Activated naive CD4-positive, alpha-beta T cell treated with anti-CD3 and anti-CD28 coated beads, Interleukin-2, amount 50 U/mL, for 16 hours (primary cell): ENCODE measurements at places on chromosomes 11 and 22.

DNA sequence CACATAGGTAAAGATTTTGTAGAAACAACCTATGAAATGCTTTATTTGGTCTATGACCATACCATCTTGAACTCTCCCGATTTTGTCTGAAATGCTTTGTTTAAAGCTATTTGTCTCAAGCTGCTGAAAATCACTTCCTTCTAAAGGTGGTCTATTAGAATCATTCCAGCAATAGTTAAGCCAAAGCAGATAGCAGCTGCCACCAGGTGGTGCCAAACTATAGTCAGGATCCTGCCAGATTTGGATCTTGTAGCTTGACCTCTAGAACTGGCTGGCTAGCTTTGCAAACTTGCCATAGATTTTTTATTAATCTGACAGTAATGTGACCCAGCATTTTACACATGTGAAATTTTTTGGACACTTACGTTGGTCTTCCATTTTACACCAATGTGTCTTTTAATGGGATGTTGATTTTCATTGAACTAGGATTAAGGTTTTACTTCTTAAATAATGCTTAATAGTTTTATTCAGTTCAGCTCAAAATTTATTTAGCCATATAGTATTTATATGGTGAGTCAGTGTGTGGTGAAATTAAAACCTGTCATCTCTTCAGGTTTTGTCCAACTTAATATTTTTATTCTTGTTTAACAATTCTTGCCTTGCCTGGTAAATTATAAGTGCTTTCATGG is 19.7 kb downstream of the CTR9 start:
- peak; percentile 23 for DNase-seq

DNA sequence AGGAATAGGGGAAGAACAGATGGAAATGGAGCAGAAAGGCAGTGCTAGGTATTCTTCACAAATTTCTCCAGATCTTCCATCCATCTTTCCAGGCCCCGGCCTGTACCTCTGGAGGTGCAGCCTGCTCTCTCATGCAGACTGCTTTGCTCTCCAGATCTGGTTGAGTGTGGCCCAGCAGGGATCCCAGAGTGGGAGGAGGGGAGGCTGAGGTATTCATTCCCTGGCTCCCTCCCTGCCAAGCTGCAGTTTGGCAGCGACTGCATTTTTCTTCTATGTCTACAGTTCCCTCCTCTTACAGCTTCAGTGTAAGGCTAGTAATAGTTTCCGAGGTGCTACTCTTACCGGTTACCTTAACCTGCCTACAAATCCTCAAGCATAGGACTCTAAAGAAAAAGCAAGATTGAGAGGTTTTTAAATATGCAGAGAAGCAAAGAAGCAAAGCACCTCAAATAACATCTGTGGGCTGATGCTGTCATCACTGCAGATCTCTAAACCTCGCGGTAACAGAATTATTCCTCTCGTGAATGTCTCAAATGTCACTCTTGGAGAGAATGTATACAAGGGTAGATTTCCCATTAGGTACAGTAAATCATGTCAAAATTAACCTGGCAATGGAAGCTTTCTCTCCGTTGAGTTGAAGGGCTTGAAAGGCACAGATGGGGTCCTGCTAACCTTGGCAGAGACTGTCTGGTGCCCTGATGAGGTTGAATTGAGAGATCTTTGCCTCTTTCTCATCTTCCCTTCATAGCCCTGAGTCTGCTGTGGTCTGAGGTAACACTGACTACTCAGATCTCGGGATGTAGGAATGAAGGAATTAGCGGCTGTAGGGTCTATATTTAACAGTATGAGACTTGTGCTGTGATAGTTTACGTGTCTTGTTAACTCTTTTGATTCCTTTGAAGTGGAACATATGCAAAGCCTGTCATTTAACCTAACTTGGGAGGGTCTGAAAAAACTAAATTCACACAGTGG is 297.9 kb upstream of the C11orf87 start:
- DNase-seq: no peak

DNA sequence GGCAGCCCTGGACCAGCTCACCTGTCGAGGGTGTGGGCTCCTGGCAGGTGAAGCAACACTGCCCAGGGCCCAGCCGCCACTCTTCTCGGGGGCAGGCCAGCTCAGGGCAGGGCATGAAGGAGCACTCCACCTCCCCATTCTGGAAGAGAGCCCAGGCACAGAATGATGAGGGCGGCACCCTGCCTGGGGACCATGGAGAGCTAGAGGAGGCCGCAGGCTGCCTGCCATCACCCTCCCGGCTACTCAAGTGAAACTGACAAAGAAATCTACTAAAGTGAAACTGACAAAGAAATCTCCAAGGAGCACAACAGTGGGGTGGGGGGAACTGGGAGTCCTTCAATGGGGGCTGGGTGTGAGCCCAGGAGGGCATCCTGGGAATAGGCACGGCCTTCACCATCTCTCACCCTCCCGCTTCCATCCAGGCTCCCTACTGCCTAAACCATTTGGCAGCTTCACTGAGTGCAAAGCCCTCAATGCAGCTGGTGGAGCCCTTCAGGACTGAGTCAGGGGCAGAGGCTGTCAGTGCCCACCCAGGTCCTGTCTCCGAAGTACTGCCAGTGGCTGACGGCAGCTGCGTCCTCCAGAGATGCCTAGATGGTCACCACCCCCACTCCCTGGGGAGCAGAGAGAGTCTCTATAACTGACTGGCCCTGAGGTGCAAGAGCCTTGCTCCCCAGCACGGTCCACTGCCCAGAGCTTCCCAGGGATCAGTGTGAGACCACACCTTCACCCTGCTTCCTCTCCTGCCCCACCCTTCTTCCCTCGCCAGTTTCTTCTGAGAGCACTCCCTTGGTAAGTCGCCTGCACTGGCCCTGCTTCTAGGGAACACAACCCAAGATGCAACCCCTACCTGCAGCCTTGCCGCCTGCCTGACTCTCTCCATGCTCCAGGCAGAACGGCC is 21.7 kb downstream of the VWCE start:
- DNase-seq: no peak

- peak; percentile 82 for DNase-seq
These were observed at the start of gene CCDC88B for GRCh38 chr11:64339754-64340408. CCDC88B (plus strand) TSS chr11:64340204; CDS start chr11:64340267, 63 bp downstream.

DNA sequence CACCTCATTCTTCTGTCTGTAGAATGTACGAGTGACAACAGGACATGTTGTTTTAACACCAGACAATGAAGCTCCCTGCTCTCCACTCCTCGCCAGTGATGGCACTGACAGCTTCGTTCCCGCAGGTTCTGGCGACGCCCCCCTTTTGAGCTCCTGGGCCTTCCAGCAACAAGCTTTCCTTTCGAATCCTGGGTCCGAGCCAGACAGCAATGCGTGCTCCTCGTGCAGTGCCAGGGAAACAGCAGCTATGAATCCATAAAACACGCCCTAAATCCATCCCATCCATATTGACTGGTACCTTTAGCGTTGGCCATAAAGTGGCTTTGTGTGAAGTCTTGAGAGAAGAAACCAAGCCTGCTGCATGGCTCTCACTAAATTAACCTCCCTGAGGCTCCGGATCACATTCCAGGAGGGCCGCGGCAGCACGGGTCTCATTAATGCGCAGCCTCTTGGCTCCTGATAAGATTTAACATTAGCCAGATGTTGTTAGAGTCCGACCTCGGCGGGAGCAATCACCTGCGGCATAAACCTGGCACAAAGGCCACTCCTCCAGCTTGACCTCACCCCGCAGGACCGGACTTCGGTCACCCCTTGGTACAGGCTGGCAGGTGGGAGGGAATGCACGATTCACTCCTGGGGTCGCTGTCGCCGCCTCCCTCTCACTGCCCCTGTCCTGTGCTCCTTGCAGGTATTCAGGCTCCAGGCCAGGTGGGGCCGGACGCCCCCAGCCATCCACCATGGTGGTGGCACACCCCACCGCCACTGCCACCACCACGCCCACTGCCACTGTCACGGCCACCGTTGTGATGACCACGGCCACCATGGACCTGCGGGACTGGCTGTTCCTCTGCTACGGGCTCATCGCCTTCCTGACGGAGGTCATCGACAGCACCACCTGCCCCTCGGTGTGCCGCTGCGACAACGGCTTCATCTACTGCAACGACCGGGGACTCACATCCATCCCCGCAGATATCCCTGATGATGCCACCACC is 50.1 kb downstream of the MACROD1 start:
- no peak for DNase-seq

DNA sequence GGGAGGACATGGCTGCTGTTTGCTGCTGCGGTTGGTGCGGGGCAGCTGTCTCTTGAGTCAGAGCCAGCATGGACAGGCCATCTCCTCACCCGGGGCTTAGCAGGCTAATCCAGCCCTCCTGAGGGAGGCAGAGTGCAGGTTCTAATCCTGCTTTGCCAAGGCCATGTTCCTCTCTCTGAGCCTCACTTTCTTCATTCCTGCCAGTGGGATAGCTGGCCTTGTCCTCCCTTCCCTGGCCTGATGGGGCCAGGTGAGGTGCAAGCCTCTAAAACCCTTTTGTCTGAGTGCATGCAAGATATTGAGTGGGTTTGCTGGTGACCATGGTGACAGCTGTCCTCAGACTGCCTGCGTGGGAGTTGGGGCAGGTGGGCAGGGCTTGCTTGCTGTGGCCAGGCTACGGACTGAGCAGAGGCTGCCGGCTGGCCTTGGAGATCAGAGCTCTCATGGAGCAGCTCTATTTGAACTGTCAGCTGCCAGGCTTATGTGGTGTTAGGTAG is 3.6 kb downstream of the USP35 start:
- DNase-seq: no peak

- no peak for DNase-seq
These were observed 24.1 kb upstream of the FAM181B start for GRCh38 chr11:82757660-82758357.
